Stimulated activated CD8-positive, alpha-beta memory T cell treated with anti-CD3 and anti-CD28 coated beads, Interleukin-12 subunit alpha, Interleukin-12 subunit beta, amount 100 ng/mL, for 4 hours (primary cell): ENCODE measurements at places on chromosomes 1 and 21.

DNA sequence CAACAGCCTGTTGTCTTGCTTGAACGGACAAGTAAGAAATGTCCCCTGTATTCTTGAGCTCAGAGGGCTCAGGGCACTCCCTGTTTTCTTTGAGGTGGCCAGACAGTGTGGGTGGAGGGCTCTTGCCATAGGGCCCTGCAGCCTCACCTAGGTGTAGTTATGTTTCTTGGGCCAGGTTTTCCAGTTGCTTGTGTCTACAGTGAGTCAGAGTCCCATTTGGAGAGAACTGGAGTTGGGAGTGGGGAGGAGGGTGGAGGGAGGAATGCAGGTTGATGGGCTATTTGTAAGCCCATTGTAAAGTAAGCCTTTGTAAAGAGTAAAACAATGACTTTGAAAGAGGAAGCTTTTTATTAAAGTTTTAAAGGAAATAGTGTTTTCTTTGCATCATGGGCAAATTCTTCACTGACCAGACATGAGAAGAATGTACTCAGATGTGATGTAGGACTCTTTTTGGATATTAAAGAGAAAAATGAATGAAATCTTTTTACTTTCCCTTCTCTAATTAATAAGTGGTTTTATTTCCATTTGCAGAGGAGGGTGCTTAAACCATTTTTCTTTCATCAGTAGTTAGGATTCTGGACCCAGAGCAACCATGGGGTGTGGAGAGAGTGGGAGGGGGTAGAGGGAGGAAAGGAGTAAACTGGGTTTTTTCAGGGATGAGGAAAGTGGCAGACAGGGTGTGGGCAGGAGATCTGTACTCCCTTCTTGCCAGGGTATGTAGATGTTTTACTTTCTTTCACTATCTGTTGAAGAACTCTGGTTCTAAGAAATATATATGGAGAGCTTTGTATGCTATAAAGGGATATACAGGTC lies 45.1 kb upstream of the MACF1 start:
- no peak for DNase-seq

GRCh38 chr1:194062962-194063361 lies 876.5 kb upstream of the B3GALT2 start:
- no peak for DNase-seq

GRCh38 chr1:218967836-218968235 lies 205.8 kb upstream of the LYPLAL1 start:
- DNase-seq, result no peak

GRCh38 chr1:168443899-168444298 lies 99.9 kb downstream of the XCL2 start:
- no peak for DNase-seq

DNA sequence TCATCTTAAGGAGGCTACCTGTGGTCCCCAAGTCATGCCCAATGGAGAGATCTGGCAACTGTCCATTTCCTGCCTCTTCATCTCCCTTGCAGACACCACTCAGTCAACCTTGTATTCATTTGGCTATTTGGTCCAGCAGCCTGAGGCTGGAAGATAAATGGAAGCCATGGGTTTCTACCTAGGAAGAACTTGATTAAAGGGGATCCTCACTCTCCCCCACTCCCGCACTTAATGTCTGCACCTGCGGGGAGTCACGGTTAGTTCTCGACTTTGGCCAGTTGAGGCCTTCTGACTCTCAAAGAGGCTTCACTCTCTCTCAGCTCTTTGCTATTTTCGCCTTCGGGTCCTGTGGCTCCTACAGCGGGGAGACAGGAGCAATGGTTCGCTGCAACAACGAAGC lies 8.4 kb upstream of the ATXN7L2 start:
- DNase-seq, result no peak

DNA sequence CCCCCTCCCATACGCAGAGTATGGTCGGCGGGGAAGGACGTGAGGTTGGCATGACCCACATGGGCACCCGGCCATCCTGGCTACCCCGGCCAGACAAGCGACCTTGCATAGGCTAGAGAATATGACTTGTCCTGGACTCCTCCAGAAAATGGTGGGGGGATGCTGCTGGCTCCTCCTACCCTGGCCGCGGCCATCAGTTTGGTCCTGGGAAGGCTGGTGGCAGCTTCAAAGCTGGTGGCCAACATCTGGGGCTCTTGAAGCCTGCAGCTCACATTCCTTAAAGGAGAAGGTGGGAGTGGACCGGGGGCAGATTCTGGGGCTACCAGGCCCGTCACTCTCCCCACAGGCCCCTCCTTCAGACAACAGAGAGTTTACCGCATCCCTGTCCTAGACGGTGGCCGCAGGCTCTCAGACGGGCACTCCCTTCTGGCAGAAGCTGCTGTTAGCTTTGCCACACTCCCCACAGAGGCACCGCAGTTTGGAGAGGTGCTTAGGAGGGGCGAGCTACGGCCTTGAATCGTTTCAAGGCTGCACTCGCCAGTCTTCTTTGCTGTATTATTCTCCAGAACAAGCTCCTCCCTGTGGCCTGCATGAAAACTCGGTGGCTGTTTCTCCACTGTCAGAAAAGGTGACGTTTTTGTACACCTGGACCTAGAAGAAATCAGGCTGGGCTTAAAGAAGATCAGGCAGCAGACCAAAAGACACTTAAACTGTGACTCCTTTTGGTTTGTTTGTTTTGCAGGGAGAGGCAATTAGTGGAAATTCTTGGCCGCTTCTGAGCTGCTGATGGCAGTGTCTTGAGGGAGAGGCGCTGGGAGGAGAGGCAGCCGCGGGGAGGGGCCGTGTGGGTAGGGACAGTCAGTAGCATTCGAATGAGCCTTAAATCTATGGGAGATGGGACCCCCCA lies 68.0 kb downstream of the RUNX3 start:
- no peak for DNase-seq

DNA sequence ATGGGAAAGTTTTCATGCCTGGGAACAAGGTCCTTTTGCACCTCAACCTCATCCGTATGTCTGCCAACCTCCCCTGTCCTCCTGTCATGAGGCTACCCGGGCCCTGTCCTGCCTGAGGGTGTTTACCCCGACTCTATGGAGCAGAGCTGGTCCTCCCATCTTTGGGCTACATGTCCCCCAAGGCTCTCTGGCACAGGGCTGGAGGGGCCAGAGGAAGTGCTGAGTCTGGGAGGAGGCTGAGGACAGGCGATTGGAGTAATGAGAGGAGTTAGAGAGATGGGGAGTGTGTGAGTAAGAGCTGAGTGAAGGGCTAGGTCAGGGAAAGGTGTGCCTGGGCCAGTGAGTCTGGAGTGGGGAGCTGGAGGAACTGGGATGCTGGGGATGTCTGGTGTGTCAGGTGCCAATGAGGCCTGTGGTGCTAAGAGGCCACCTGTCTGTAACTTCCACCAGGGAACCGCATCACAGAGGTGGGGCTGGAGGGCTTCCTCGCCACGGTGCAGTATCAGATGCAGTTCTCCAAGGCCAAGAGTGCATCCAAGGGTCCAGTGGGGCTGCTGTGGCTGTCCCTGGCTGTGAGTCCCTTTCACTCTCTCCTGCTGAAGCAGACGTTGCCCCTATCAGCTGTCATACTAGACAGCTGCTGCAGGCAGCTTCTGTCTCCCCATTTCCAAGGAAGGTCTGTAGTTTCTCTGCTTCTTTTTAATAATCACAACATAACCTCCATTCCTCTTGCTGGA lies 11.7 kb downstream of the LRRC71 start:
- no peak for DNase-seq

- DNase-seq, result no peak
Observed at GRCh38 chr1:19081218-19081893, 124.9 kb upstream of the IFFO2 start.
